ENCODE measurements at places on chromosomes 4 and X. TPM values are rescaled to one million over a fixed set of nuclear protein-coding genes. Genes with fewer than 3 reads are reported as not detected.

DNA sequence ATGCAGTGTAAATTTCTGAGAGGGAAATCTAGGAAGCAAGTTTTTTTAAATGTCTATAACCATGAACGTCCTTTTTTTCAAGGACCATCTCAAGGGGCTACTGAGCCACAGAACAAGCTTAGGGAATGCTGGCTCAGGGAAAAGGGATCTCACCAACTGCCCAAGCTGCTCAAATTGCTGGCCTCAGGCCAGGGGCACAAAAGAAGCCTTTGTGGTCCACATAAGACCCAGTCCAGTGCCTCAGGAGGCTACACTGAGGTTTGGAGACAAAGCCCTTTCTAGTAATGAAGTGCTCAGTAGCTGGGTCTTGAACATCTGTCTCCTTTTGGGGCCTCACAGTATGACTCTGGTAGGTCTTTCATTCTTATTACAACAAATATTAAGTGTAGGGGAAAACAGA, 305.5 kb downstream of the RAB28 start:
- no peak for DNase-seq

Gene SYP
- total RNA-seq: 16.3 TPM

Gene POLA1
- total RNA-seq: 45.9 TPM

GRCh38 chr4:160811956-160812355, 1351.8 kb downstream of the FSTL5 start:
- no peak for DNase-seq

- DNase-seq: no peak
Measured at GRCh38 chr4:156803056-156803455, 168.5 kb downstream of the PDGFC start.

Gene ARMCX4
- 12.0 TPM for total RNA-seq

Gene WDR17
- total RNA-seq: 6.9 TPM

GRCh38 chr4:56465599-56466295, 1.7 kb upstream of the SRP72 start:
- DNase-seq: no peak

DNA sequence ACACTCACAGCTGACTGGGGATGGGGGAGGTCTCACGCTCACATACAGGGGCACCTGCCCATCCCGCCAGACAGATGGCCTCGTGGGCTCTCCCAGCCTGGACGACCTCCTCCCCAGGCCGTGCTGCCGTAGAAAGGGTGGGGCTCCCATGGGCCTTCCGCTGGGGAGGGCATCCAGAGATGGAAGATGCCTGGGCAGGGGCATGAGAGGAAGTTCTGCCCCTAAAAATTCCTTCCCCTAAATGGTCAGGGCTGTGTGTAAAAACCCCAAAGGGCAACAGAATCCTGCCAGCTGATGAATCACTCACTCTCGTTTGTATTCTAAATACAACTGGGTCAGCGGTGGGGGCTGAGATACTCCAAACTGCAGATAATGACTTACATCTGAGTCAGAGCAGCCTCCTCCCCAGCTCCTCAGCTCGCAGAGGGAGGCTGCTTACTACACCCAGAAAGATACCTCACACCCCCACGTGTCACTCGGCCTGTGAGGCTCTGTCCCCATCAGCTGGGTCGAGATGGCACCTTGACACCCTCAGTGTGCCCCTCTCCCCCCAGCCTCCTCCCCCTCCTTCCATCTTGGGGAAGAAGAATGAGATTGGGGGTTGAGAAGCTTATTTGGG, 10.1 kb downstream of the WDR1 start:
- peak; percentile 57 for DNase-seq

DNA sequence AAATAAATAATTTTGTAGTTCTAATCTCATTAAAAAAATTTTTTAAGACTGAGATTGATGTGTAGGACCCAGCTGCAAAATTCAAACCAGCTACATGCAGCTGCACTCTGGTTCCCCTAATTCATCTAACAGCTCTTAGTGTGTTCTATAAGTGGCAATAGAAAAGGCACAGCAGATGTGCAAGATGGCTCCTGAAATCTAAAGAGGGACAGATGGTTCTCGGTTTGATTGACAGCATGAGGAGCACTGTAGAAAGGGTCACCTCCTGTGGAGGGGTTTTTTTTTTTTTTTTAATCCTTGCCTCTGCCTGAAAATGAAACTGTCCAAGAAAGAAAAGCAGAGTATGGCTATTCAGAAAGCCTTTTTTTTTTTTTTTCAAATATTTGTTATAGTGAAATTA, 16.9 kb upstream of the OCIAD1 start:
- peak; percentile 39 for DNase-seq

DNA sequence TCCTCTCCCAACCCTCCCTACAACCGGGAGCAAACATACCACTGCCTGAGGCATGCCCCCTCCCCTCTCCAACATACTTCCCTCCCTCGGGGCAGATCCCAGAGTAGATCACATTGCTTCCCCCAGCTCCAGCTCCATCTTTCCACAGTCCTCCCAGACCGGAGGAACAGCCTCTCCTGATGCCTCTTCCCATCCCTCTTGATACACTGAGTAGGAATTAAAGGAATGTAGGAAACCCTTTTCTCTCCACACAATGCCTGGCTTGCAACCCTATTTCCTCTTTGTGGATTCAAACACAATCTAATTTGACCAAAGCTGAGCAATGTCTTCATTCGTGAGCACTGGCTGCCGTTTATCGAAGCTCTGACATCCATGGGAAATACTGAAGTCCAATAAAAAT, 339.8 kb downstream of the BCOR start:
- DNase-seq: no peak

- DNase-seq: peak; percentile 21
Measured at GRCh38 chr4:86685401-86685800, 91.3 kb downstream of the PTPN13 start.

GRCh38 chrX:113059714-113060113, 219.1 kb upstream of the AMOT start:
- no peak for DNase-seq

All from A673 (cell line).